CD4-positive, alpha-beta T cell treated with Interleukin-1 beta for 1 hour (primary cell): ENCODE measurements at places on chromosomes 16 and 17.
A peak's percentile ranks its signal among the peaks of the same experiment; 100 is the strongest.

DNA sequence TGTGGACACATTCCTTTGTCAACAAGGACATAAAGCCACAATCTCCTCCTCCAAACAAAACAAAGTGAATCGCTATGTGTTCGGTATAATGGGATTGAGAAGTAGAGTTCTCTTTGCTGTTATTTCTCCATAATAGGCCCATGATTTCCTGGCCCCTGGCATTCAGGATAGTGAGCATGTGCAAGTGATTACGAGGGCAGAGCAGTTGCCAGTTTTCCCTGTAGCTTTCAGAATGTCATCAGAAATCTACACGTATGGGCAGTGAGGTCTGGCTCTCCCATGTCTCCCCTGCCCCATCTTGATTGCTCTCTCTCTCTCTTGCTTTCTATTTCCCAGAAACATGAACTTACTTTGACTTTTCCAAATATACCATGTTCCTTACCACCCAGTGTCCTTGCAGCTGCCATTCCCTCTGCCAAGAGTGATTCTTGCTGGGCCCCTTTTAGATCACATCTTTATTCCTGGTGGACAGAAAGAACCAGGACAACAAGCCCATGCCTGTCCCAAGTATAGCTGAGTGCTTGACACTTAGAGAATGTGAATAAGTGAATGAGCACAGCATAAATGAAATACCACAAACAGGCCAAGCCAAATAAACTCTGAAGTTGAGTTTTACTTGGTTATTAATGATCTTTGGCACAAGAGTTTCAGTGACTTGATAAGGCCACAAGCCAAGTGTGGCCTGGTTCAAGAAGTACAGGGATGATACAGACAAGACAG is 273.1 kb downstream of the CDH13 start:
- DNase-seq, result no peak

- no peak for DNase-seq
These were observed 632 bp downstream of the SLC9A5 start for GRCh38 chr16:67249178-67250044.

DNA sequence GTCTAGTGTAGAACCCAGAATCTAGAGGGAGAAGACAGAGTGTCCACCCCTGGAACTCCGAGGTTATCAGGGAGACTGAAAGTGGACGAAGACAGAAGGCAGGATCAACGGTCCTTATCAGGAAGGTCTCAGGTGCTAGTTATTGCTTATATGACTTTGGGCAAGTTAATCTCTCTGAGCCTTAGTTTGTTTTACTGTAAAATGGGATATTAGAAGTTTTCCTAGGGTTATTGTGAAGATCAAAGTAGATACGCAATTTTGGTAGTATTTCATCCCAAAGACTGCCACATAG is 1.2 kb downstream of the RNF167 start:
- DNase-seq, result no peak

DNA sequence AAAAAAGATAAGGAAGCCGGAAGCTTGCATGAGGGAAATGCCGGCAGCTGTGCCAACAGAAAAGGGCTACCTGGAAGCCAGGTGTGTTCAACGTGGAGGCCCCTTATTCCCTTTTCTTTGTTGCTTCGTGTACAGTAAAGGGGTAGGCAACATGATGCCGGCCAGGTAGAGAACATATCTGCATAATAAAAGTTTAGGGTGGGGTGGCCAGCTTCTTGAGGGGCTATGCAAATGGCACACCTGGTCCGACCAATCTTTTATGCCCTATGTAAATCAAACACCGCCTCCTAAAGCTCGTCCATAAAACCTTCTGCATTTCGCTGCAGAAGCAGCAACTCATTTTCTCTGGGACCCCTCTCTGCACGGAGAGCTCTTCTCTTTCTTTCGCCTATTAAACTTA is 911.6 kb downstream of the KCNJ2 start:
- no peak for DNase-seq

- DNase-seq, result no peak
These were observed 60.0 kb downstream of the USP22 start for GRCh38 chr17:20982589-20983358.

DNA sequence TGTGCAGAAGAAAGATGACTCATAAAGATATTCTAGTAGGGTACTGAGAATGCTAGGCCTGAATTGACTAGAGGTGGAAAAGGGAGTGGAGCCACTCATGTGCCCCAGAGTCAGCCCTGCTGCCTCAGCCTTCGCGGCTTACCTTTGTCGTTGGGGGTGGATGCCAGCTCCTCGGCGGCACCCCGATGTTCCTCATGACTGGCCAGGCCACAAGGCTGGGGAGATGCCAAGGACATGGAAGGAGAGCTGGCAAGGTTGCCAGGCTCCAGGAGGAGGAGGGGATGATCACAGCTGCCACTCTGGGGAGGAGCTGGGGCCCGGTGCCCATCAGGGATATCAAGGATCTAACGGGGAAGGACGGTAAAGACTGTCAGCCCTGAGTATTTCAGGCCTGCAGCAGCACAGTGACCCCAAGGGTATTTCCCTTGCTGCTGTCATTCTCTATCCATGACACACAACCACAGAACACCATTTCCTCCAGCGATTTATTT is 9.7 kb upstream of the SLC35B1 start:
- no peak for DNase-seq

DNA sequence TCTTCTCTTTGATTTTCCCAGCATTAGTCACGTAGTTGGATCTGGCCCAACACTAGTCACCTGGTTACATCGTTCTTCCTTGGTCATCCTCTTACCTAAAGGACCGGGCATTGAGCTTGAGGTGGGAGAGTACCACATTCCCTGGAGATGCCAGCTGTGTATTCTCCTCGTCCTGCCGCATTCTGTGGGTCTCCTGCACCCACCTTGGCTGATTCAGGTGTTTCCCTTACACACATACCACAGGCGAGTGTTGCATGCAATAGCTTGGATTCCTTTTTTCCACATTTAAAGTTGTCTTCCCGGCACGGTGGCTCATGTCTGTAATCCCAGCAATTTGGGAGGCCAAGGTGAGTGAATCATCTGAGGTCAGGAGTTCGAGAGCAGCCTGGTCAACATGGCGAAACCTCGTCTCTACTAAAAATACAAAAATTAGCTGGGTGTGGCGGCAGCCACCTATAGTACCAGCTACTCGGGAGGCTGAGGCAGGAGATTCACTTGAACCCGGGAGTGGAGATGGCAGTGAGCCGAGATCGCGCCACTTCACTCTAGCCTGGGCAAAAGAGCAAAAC is 21.6 kb upstream of the CLEC18C start:
- no peak for DNase-seq

GRCh38 chr17:50447870-50448595 is 20.6 kb downstream of the CHAD start:
- DNase-seq, result no peak

DNA sequence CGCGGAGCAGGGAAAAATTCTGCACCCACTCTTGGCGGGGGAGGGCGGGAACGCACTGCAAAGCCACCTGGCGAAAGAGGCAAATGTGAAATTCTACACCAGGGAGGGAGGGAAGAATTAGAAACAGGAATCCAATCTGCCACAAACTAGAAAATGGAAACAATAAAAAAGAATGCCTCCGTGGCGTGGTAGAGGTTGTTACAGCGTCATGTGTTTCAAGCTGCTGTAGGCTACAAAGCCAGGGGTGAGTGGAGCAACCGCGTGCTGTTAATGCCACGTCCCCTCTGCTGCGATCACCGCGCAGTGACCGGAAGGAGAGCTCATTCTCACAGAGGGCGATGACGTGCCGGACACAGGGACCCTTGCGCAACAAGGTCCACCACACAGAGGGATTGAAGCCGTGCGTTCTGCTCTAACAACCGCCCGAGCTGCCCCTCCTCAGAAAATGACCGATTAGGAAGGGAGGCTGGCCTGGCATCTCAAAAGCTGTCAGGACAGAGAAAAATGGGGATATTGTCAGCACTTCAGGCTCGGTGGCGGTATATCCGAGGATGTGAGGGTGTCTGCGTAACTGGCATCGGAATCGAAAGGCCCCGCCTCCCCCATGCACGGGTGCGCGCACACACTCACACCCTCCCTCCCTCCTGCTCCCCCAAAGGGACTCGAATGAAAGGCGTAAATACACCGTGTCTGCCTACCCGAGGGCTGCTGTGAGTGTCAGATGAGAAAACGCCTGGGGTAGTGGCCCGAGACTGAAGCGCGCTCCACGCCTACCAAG is 70.8 kb upstream of the TNRC6C start:
- peak; percentile 85 for DNase-seq

DNA sequence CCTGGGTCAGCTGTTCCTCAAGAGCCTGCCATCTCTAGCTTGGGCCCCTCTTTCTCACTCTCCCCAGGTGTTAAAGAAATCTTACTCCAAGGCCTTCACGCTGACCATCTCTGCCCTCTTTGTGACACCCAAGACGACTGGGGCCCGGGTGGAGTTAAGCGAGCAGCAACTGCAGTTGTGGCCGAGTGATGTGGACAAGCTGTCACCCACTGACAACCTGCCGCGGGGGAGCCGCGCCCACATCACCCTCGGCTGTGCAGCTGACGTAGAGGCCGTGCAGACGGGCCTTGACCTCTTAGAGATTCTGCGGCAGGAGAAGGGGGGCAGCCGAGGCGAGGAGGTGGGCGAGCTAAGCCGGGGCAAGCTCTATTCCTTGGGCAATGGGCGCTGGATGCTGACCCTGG is 6.8 kb downstream of the CNP start:
- DNase-seq, result no peak

- no peak for DNase-seq
These were observed 1.0 kb downstream of the UTP4 start for GRCh38 chr16:69133373-69133954.

DNA sequence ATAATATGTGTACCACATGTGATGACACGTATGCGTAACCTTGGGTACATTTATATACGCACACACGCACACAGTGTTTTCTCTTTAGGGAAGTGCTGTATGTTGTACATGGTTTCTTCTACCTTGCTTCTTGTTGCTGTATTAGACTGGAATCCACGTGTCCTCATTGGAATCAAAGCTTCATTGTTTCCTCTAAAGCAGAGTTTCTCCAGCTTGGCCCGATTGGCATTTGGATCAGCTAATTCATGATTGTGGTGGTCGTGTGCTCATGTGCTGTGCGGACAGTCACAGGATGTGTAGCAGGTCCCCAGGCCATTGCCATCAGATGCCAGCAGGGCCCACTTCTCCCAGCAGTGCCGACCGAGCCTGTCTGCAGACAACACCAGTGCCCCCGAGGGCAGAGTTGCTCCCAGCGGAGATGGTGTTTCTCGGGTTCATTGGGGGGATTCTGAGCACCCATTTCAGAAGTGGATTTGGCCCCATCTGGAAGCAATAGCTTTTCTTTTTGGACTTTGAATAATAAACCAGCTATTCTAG is 148.4 kb downstream of the RPTOR start:
- DNase-seq, result no peak

DNA sequence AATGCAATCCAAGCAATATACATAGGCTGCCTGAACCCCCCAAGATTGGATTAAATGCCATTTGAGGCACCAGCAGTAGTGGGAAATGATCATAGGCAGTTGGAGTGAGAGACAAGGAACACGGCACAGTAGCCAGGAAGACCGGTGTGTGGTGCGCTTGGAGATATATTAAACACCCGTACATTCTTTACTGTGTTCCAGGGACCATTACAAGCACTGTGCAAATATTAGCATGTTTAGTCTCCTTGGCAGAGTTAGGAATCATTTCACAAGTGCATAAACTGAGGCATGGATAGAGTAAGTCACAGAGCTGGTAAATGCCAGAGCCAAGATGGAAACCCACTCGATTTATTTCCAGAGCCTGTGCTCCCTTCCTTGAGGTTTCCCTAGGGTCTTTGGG is 31.1 kb upstream of the TNRC6A start:
- DNase-seq, result no peak

DNA sequence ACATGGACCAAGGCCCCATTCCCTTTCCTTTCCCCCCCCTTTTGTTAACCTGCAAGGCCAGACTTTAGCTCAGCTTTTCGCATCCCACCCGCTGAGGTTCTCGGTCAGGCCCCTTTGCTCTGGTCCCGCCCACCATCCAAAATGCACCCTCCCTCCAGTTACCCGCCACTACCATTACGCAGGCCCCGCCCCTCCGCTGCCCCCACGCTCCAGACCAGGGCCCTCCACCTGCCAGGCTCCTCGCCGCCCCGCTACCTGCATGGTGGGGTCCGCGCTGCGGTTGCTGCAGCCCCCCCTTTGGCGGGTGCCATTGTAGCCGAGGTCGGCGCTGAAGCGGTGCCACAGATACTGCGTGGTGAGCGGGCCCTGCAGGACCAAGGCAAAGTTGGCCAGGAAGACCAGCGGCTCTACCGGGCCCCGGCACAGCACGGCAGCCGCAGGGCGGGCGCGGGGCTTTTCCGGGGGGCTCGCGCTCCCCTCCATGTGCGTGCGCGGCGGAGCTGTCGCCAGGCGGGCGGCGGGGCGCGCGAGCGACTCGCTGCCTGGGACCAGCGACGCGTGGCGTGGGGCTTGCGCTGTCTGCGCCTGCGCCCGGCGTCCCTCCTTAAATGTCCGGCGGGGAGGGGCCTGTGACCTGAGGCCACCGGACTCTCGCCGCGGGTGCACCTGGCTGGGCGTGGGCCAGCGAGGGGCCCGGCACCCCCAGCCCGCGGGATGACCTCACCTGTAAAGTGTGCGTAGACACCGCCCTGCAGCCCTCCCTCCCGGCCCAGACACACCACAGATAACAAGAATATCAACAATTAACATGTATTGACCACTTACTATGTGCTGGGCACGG is at the start of gene SLC46A1:
Gene SLC46A1 (minus strand): TSS at position 581 of the 841 bp plus-strand sequence. CDS start 98 bp downstream, at position 483.
- DNase-seq, result peak; percentile 17

DNA sequence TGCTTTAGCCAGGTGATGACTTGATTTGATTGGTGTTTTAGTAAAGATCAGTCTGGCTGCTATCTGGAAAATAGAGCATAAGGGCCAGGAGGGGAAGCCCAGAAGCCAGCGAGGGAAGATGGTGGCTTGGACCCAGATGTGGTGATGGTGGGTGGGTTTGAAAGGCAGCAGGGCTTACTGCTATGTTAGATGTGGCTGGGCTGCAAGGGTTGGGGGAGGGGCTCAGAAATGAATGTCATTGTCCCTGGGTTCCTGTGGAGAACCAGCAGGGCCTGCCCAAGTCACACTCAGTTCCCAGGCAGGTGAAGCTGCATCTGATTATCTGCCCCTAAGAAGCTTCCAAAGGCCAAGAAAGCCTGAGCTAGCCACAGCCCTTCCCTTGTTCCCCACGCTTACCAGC is 71.7 kb upstream of the BRD7 start:
- no peak for DNase-seq

GRCh38 chr17:19369846-19370492 is 7.4 kb upstream of the B9D1 start:
- DNase-seq, result peak; percentile 58

- DNase-seq, result peak; percentile 80
These were observed 749 bp upstream of the MC1R start for GRCh38 chr16:89917773-89918452.
